ENCODE measurements at places on chromosomes 2 and 18. TPM values are rescaled to one million over a fixed set of nuclear protein-coding genes. Genes with fewer than 3 reads are reported as not detected.

PDIA6 gene
- total RNA-seq, result 508 TPM

TBR1 gene
- not detected for total RNA-seq

UGT1A9 gene
- not detected for total RNA-seq

LIMS3 gene
- 1.6 TPM for total RNA-seq

ANKMY1 gene
- 6.9 TPM for total RNA-seq

TRIM54 gene
- not detected for total RNA-seq

SPP2 gene
- not detected for total RNA-seq

C2orf76 gene
- 4.3 TPM for total RNA-seq

COA5 gene
- 29.4 TPM for total RNA-seq

CHRNA1 gene
- not detected for total RNA-seq

BARD1 gene
- total RNA-seq, result 8.9 TPM

CNGA3 gene
- total RNA-seq, result not detected

SULT1C4 gene
- 0.53 TPM for total RNA-seq

HAAO gene
- not detected for total RNA-seq

MC4R gene
- not detected for total RNA-seq

CASP10 gene
- 2.9 TPM for total RNA-seq

GKN2 gene
- total RNA-seq, result not detected

FEV gene
- not detected for total RNA-seq

PMAIP1 gene
- total RNA-seq, result 30.0 TPM

EVX2 gene
- not detected for total RNA-seq

MC5R gene
- not detected for total RNA-seq

NDC80 gene
- 16.4 TPM for total RNA-seq

GNAL gene
- not detected for total RNA-seq

NEURL3 gene
- not detected for total RNA-seq

GRHL1 gene
- under 0.01 TPM for total RNA-seq

ARHGAP25 gene
- 9.4 TPM for total RNA-seq

GATA6 gene
- total RNA-seq, result 14.9 TPM

STAT4 gene
- total RNA-seq, result 0.53 TPM

GPR75 gene
- total RNA-seq, result 1.8 TPM

RALBP1 gene
- total RNA-seq, result 64.3 TPM

RETSAT gene
- total RNA-seq, result 59.0 TPM

GPR39 gene
- 9.2 TPM for total RNA-seq

TEX44 gene
- total RNA-seq, result not detected

CRYGC gene
- not detected for total RNA-seq

POTEJ gene
- total RNA-seq, result not detected

CCDC150 gene
- 0.58 TPM for total RNA-seq

IL1R2 gene
- 0.53 TPM for total RNA-seq

FBXO48 gene
- 0.35 TPM for total RNA-seq

APLF gene
- 3.0 TPM for total RNA-seq

Measured in myometrial cell (primary cell).